ENCODE measurements at places on chromosomes 12 and 14.

DNA sequence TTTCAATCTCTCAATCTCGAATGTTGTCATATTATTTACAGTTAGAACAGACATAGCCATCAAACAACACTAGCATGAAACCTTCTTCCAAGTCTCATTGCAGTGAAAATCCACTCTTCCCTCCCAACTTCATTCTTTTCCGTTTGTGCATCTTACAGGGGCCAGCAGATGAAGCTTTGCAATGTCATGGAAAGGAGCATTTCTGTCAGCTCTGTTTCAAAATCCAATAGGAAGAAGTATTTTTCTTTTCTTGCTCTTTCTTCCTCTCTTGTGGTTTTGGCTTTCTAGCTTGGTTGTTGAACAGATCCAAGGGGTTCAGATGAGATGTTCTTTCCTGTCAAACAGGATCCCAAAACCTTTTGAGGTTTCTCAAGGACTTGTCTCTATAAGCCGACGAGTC, 416.6 kb downstream of the AEBP2 start:
- no peak overlapping the region for H3K27ac ChIP-seq
- no peak for DNase-seq
- no peaks in the 10 kb centered on the region for H3K36me3 ChIP-seq
- peaks cover 3% of the 10 kb centered on the region for H3K27me3 ChIP-seq
- no peaks in the 10 kb centered on the region for H3K4me1 ChIP-seq

DNA sequence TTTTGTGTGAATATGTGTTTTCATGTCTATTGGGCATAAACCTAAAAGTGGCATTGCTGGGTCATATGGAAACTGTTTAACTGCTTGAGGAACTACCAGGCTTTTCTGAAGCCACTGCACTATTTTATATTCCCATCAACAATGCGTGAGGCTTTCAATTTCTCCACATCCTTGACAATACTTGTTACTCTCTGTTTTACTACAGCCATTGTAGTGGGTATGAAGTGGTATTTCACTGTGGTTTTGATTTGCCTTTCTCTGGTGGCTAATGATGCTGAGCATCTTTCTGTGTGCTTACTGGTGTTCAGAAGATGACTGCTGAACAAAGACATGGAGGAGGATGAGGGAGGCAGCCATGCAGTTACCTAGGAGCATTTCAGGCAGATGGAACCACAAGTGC, 13.2 kb upstream of the TDG start:
- peaks cover 54% of the 10 kb centered on the region for H3K4me1 ChIP-seq
- H3K4me3 ChIP-seq = no peak overlapping the region
- no peaks in the 10 kb centered on the region for H3K27me3 ChIP-seq
- peaks cover 66% of the 10 kb centered on the region for H3K36me3 ChIP-seq

DNA sequence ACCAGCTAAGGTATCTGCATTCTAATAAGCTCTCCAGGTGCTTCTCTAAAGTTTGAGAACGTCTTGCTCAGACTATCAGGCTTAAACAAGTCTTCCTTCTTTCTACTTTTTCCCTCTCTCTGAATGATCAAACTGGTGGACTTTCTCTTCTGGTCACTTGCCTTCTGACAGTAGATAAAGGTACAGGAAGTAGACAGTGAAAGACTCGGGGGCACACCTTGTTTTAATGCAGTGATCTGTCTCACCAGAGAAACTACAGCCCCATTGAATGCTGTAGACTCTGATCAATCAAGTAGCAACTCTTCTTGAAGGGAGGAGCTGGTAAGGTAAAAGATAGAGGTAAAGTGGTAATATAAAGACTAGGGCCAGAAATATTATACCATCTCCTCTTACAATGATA, 48.1 kb upstream of the ATXN7L3B start:
- DNase-seq = no peak
- no peak overlapping the region for H3K4me3 ChIP-seq
- H3K4me1 ChIP-seq = peaks cover 1% of the 10 kb centered on the region

DNA sequence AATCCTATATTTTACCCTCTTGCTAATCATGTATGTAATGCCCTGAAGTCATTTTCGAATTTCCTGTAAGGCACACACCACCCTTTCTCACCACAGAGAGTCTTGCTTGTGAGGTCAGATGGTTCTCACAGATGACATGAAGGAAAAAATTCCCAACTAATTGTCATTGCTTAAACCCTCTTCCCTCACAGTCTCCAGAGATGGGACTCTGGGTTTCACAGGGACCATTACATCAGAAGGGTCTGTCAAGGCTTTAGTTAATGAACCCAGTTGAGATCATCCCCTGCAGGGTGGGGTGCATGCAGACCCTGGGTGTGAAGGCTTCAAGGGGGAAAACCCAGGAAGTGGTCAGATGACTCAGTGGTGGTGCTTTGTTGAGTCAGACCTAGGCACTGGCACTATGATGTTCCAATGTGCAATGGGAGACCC, 229.6 kb downstream of the BCAT1 start:
- H3K27me3 ChIP-seq = no peaks in the 10 kb centered on the region
- H3K4me1 ChIP-seq = peaks cover 16% of the 10 kb centered on the region
- no peak overlapping the region for H3K4me3 ChIP-seq
- no peaks in the 10 kb centered on the region for H3K36me3 ChIP-seq
- H3K27ac ChIP-seq = no peak overlapping the region
- DNase-seq = peak; percentile 52

GRCh38 chr12:8648576-8649205, 13.9 kb downstream of the MFAP5 start:
- peak; percentile 87 for DNase-seq
- H3K27me3 ChIP-seq = peaks cover 24% of the 10 kb centered on the region
- H3K36me3 ChIP-seq = peaks cover 9% of the 10 kb centered on the region
- peak overlapping the region; percentile 48 for H3K27ac ChIP-seq

DNA sequence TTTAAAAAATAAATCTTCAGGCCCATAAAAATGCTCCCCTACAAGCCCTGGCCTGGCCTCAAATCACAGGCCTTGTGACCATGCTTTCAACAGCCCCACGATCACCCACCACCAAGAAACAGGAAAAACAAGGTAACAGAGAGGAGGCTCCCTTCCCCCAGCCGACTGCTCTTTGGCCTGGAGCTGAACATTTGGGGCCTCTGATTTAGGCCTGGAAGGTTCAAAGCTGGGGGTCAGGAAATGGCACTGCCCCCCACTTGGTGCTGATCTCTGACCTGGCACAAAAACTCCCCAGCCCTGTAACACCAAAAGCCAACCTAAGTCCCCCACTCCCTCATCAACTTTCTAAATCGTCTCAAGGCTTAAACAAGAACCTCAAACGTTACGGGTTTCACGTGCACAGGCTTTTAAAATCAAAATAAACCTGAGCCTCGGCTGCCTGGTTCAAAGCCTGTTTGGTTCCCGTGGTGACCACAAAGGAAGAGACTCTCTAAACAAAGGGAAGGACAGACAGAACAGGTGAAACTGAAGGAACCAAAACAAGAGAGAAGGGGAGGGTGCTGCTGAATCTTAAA, 9.0 kb downstream of the ACTN1 start:
- peaks cover 72% of the 10 kb centered on the region for H3K4me1 ChIP-seq
- peak overlapping the region; percentile 69 for H3K27ac ChIP-seq
- no peaks in the 10 kb centered on the region for H3K27me3 ChIP-seq

- peaks cover 4% of the 10 kb centered on the region for H3K27me3 ChIP-seq
- H3K4me1 ChIP-seq = no peaks in the 10 kb centered on the region
- DNase-seq = no peak
- no peak overlapping the region for H3K27ac ChIP-seq
- no peak overlapping the region for H3K4me3 ChIP-seq
- H3K36me3 ChIP-seq = peaks cover 2% of the 10 kb centered on the region
Measured at GRCh38 chr14:73843296-73843695, 8.3 kb upstream of the PTGR2 start.

DNA sequence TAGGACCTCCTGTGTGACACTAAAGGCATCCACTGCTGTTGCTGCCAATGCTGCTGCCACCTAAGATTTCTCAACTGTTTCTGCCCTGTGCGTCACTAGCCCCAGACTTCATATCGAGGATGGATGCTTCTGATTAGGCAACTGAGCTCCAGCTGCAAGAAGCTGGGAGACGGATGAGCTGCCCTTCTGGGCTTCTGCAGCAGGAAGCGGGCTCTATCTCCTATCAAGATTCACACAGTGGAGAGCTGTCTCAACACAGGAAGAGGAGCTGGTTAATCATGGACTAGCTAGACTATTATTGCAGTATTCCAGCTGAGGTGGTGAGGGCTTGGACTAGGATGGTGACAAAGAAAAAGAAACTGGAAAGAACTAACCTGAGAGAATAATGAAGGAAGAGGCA, 59.2 kb upstream of the PELI2 start:
- H3K27me3 ChIP-seq = peaks cover 16% of the 10 kb centered on the region
- H3K4me3 ChIP-seq = no peak overlapping the region
- no peaks in the 10 kb centered on the region for H3K36me3 ChIP-seq
- DNase-seq = no peak
- H3K4me1 ChIP-seq = no peaks in the 10 kb centered on the region

DNA sequence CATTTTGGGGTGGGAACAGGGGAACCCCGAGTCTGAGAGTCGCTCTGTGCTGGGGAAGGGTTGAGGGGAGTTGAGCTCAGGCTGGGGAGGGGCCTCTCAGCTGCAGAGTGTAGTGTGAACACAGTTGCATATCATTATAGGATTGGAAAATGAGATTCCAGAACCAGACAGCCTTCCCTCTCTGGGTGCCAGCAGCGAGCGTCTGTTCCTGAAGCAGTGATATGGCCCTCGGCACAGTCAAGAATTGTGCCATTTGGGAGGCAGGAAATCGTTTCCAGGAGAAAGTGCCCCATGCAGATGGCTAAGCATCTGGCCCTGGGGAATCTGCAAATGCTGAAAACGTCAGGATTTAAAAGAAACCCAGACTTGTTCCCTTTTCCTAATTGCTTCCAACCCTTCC, 70.4 kb upstream of the SFSWAP start:
- no peak overlapping the region for H3K27ac ChIP-seq
- no peak overlapping the region for H3K4me3 ChIP-seq
- no peaks in the 10 kb centered on the region for H3K4me1 ChIP-seq
- no peak for DNase-seq
- H3K36me3 ChIP-seq = no peaks in the 10 kb centered on the region

- H3K36me3 ChIP-seq = no peaks in the 10 kb centered on the region
- H3K27me3 ChIP-seq = peaks cover 38% of the 10 kb centered on the region
- H3K4me1 ChIP-seq = no peaks in the 10 kb centered on the region
- no peak for DNase-seq
- no peak overlapping the region for H3K4me3 ChIP-seq
Measured at GRCh38 chr12:53805791-53806190, 54.0 kb upstream of the CISTR start.

- H3K4me3 ChIP-seq = no peak overlapping the region
- H3K4me1 ChIP-seq = peaks cover 3% of the 10 kb centered on the region
- DNase-seq = no peak
- H3K36me3 ChIP-seq = no peaks in the 10 kb centered on the region
Measured at GRCh38 chr12:91367234-91367849, 184.7 kb upstream of the DCN start.

- no peak overlapping the region for H3K4me3 ChIP-seq
- H3K4me1 ChIP-seq = peaks cover 41% of the 10 kb centered on the region
- H3K27me3 ChIP-seq = no peaks in the 10 kb centered on the region
- no peak for DNase-seq
- no peak overlapping the region for H3K27ac ChIP-seq
- peaks cover 24% of the 10 kb centered on the region for H3K36me3 ChIP-seq
Measured at GRCh38 chr12:70251226-70251625, 8.0 kb downstream of the CNOT2 start.

- H3K4me1 ChIP-seq = peaks cover 5% of the 10 kb centered on the region
- DNase-seq = peak; percentile 70
- no peaks in the 10 kb centered on the region for H3K36me3 ChIP-seq
- H3K27ac ChIP-seq = no peak overlapping the region
- peaks cover 3% of the 10 kb centered on the region for H3K27me3 ChIP-seq
- no peak overlapping the region for H3K4me3 ChIP-seq
Measured at GRCh38 chr12:95117178-95117599, 43.8 kb upstream of the NR2C1 start.

- no peaks in the 10 kb centered on the region for H3K36me3 ChIP-seq
- no peak overlapping the region for H3K4me3 ChIP-seq
- no peaks in the 10 kb centered on the region for H3K27me3 ChIP-seq
Measured at GRCh38 chr12:41277100-41277945, 89.2 kb downstream of the PDZRN4 start.

DNA sequence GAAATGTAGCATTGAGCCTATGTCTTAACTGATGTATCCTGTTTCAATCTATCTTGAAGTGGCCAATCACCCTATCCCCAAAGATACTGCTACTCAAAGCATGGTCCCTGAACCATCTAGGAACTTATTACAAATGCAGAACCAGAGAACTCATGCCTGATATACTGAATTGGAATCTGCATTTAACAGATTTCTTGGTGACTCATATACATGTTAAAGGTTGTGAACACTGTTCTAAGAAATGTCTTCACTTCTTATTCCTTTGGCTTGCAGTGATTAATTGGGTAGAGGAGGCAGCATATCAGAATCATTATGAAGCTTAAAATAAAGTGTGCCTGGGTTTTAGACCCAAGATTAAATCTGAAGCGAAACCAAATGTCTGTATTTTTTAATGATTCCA, 795.6 kb downstream of the DIO2 start:
- no peak overlapping the region for H3K4me3 ChIP-seq
- DNase-seq = no peak
- H3K27me3 ChIP-seq = no peaks in the 10 kb centered on the region
- no peak overlapping the region for H3K27ac ChIP-seq
- H3K4me1 ChIP-seq = no peaks in the 10 kb centered on the region

GRCh38 chr14:57182760-57183503, 85.8 kb downstream of the EXOC5 start:
- no peaks in the 10 kb centered on the region for H3K4me1 ChIP-seq
- H3K27me3 ChIP-seq = peaks cover 21% of the 10 kb centered on the region

DNA sequence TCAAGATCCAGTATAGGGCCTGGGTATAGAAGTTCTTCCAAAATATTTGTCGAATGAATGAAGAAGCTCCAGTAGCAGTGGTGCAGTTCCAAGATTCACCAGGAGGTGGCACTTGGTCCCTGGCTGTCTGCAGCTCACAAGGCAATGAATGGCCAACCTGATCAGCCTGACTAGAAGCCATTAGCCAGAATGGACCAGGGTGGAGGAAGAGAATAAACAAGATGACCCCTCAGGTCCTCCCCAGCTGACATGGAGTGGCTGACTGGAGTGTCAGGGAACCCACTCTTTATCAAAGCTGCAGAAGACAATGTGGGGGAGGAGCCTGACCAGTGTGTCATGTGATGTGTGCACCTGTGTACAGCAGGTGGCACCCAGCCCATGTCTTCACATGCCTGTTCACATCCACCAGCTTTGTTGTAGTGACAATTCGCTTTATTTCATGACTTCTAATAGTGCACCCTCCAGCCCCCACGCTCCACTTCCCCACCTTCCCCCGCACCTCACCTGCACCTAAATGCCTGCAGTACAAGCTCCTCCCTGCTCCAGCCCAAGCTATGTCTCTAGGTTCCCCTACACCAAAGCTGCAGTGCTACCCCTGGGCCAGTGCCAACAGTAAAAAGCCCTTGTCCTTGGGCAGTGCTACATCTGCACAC, 3.0 kb downstream of the LTBP2 start:
- H3K4me3 ChIP-seq = no peak overlapping the region
- peaks cover 9% of the 10 kb centered on the region for H3K4me1 ChIP-seq
- peak; percentile 91 for DNase-seq
- no peaks in the 10 kb centered on the region for H3K36me3 ChIP-seq
